ENCODE measurements at places on chromosomes 4 and X.
A peak's percentile ranks its signal among the peaks of the same experiment; 100 is the strongest.

DNA sequence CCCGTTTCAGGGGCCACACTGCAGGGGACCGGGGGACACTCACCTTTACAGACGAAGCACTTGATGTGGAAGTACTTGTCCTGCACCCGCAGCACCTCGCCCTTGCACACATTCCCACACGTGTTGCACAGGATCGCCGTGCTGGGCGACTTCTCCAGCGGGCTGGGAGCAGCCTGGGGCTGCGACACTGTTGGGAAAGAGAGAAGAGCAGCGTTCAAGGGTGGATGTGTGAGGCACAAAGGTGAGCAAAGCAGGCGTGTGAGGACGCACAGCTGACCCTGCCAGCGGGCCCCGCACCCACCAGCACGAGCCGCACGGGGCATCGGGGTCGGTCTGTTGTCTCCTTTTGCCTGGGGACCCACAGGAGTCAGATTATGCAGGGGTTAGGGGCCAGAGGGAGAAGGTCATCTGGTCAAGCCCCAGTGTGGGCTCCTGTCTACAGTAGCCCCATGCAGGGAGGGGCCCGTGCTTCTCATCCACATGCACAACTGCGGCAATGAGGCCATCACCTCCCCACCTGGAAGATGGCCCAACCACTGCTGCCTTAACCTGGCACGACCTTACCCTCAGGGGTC, 52.1 kb downstream of the ABLIM2 start:
- DNase-seq, result no peak

GRCh38 chrX:110046001-110046400, 43.1 kb downstream of the TMEM164 start:
- DNase-seq, result no peak

GRCh38 chr4:143291314-143291713, 45.4 kb upstream of the GAB1 start:
- no peak for DNase-seq

GRCh38 chr4:126004941-126005340, 690.2 kb downstream of the FAT4 start:
- peak; percentile 52 for DNase-seq

DNA sequence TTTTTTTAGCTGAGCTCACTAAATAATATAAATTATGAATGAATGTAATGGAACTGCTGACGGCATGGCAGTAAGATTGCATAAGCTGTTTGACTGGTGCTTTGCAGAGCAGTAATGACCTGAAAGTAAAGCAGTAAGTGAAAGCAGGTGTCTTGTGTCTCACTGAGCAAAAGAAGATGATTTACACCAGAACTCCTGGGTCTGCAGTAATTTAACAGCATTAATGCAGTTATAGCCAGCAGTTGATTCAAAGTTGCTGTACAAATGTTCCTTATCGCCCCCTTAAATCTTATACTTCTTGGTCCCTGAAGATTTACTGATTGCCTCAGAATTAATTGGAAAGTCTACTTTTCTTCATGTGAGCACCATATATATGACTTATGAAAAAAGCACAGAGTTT, 187.7 kb downstream of the DCTD start:
- DNase-seq, result no peak

DNA sequence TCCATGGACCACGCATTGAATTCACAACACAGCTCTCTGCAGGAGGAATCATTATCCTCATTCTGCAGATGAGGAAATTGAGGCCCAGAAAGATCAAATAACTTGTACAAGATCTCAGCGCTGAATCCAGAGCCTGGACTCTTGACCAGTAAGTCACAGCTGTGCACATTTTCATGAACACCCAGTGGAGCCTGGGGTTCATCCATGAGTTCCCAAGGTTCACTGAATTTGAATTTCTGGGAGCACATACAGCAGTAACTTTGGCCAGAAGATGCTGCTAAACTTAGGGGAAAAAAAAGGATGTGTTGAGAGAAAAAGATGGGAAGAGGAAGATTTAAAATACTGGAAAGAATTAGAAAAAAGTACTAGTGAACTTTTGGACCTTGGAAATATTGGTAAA, 218.7 kb upstream of the PPARGC1A start:
- DNase-seq, result no peak

GRCh38 chr4:97153042-97153441, 990.2 kb downstream of the STPG2 start:
- DNase-seq, result no peak

All from fibroblast of skin of abdomen (primary cell).